NCI-H524 treated with DMSO at 0.1 percent for 48 hours (cell line): ENCODE measurements at places on chromosomes 12 and 14.

DNA sequence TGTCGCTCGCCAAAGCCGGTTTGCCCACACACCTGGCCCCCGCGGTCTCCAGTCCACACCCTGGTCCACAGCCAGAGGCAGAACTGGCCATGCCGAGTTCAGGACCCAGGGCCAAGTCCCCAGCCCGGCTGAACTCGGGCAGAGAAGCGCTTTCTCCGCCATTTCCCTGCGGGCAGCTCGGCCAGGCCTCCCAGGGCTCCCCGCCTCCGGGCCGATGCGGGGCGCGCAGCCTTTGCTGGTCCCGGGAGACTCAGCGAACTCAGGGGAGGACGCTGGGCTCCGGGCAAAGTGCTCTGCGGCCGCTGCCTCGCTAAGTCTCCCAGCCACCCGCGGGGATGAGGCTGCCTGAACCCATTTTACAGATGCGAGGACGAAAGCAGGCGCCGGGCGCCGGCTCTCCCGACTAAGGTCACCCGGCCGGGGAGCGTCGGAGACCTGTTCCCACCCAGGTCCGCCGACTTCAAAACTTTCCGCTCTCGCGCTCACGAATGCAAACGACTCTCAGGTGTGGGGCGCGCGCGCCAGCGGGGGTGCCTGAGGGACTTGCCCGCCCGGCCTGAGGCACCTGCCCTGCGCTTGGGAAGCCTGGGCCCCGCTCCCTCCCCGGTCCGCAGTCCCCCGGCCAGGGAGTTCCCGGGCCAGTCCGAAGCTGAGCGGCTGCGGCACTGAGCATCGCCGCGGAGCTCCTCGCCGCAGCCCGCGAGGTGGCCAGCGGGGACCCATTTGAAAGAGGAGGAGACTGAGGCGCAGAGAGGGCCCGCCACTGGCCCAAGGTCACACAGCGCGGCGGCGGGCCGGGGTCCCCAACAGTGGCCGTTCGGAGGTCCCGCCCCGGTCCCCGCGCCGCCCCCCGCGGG is 627 bp downstream of the TESC start:
- DNase-seq, result no peak

DNA sequence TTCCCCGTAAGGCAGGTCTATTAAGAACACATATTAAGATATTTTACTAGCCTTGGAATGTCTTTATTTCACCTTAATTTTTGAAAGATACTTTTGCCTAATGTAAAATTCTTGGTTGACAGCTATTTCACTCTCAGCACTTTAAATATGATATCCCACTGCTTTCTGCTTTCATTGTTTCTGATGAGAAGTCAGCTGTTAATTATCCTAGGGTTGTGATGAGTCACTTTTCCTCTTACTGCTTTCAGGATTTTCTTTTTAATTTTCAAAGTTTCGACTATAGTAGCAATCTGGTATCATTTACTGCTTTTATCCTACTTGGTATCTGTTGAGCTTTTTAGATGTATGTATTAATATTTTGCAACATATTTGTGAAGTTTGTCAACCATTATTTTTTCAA is 578.9 kb upstream of the ATP2B1 start:
- no peak for DNase-seq

GRCh38 chr14:92248696-92249095 is 74.3 kb upstream of the SLC24A4 start:
- DNase-seq, result no peak

DNA sequence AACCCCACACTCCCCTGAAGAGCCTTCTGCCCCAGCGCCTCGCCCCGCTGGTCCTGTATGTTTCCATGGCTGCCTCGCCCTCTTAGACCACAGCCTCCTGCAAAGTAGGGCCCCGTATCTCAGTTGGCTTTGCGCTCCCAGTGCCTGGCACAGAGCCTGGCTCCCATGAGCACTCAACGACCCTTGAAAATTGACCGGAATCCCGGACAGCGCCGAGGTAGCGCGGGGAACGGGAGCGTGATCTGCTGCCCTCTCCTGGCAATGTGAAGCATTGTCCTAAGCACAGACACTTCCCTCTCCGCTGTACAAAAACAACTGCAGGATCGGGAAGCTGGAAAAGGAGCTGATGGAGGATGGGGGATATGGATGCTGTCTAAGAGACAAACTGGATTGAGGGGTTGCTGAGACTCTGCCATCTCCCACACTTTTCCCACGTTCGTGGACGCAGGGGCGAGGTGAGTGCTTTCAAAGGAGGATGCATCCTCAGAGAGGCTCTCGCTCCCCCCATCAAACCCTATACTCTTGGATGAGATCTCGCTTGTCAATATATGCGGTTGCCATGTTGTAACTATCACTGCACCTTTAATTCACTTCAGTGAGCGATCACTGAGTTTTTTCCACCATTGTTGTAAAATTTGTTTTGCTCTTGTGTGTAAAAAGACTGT is 10.7 kb upstream of the FKBP4 start:
- peak; percentile 8 for DNase-seq

DNA sequence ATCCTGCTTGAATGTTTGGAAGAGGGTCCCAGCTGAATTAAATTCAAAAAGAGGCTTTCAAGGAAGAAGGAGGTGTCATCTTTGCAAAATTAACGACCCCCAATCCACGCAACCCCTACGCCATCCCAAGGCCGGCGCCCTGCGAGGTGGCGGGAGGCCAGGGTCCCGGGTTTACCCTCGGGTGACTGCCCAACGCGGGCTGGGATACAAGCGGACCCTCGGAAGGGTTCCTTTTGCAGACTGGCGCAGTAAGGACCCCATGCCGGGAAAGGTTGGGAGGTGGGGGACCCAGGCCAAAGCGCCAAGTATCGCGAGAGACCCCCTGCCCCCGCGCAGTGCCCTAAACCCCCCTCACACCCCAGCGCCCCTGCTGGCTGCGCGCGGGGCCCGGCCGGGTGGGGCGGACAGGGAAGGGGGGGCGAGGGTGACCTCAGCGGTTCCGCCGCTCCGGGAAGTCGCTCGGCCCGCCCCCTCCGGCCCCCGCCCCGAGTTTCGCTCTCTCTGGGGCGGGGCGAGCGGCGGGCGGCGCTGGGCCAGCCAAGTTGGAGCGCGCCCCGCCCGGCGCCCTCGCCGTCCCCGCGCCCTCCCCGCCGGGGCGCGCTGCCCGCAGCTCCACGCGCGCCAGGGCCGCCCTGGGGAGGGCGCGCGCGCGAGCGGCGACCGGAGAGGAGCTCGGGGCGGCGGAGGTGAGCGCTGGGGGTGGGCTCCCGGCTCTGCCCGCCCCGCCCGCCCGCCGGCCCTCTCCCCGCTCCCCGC is 708 bp upstream of the ZBTB42 start:
- DNase-seq, result no peak

DNA sequence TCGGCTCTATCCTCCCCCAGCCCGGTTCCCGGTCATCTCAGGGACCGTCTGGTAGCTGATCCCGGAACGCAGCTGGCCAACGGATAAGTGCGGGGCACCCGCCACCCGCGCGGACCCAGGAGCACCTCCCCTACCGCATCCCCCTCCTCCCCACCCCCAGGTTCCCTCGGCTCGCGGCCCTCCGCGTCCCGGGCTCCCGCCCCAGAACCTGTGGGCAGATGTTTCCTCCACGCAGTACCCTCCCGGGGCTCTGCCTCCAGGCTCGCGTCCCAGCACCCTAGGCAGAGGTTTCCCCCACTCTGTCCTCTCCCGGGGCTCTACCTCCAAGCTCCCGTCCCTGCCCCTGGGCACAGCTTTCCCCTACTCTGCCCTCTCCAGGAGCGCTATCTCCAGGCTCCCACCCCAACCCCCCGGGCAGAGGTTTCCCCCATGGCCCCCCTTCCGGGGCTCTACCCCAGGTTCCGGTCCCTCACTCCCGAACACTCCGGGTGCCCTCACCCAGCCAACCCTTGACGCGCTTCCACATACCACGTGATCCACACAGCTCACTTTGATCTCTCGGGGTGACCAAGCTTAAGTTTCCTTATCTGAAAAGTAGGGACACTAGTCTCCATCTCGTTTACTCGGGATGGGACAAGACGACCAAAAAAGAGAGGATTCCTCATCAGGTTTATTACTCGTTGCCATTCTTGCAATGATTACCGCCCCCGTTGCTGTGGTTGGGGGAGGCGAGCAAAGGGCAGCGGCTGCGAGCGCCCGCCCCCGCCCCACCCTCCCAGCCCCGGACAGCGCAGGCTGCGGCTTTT is at the start of gene CCDC38:
CCDC38 (minus strand) TSS at position 91 of the 806 bp plus-strand sequence. CDS start 6,105 bp downstream, outside the sequence.
- DNase-seq, result peak; percentile 60

- DNase-seq, result no peak
These were observed 108.0 kb upstream of the MAX start for GRCh38 chr14:65210118-65210821.

DNA sequence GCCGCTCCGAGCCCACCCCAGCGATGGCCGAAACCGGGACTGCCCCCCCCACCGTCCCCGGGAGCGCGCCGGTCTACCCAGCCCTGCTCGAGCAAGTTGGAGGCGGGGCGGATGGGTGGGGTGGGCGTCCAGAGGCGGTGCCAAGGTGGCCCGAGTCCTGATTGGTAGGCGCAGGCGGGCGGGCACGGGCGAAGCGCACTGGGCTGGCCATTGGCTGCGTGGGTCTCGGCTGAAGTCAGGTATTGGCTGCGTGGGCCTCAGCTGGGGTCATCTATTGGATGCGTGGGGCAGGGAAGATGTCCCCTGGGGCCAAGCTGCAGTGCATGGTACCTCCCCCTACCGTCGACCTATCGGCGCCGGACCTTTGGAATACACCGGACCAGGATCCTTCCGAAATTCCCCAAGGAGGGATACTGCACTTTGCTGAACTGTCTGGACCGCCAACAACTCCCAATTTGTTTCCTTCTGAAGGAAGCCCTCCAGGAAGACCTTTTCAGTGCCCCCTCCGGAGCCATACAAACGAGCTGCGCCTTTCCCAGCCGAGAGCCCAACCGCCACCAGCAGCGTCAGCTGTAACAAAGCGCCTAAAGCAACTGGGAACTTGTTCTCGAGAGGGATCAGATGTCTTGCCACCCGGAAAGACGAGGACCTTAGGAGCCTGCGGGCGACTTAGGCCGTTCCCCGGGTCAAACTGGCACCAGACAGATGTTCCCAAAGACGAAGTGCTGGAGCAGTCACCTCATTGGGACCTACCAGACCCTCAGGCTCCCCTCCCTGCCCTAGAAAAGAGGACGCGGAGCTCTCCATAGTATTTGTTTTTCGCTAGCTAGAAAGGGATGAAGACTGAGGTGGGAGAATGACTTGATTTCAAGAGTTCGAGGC is at the start of gene HOMEZ:
HOMEZ (minus strand) TSS at position 113 of the 882 bp plus-strand sequence. CDS start 180 bp downstream, outside the sequence.
- peak; percentile 98 for DNase-seq

DNA sequence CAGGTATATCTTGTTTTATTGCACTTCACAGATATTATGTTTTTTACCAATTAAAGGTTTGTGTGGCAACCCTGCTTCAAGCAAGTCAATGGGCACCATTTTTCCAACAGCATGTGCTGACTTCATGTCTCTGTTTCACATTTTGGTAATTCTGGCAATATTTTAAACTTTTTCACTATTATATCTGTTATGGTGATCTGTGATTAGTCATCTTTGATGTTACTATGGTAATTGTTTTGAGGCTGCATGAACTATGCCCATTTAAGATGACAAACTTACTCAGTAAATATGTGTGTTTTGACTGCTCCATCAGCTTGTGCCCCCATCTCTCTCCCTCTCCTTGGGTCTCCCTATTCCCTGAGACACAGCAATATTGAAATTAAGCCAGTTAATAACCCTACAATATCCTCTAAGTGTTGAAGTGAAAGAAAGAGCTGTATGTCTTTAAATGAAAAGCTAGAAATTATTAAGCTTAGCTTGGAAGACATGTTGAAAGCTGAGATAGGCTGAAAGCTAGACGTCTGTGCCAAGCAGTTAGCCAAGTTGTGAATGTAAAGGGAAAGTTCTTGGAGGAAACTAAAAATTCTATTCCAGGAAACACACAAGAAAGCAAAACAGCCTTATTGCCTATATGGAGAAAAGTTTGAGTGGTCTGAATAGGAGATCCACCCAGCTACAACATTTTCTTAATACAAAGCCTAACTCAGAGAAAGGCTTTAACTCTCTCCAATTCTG is 365.1 kb downstream of the ATP23 start:
- DNase-seq, result no peak

- DNase-seq, result no peak
These were observed 199.9 kb upstream of the FOXN3 start for GRCh38 chr14:89616852-89617341.

DNA sequence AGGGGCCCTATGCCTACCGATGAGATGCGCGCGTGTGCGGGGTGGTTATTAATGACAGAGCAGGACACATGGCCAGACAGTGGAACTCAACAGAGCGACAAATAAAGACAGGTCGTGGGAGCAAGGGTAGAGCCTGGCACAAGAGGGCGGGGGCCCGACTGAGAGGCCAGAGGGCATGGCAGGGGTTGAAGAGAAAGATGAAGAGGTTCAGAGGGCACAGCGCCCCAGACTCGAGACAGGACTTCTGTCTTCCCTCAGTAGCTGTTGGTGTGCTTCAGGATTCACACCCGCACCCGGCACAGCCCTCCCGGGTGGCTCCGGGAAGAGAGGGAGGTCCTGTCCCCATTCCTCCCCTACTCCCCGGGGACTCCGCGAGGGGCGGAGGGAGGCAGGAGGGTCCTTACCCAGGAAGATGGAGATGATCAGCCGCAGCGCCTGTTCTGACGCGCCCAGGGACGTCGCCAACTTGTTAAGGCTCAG is 366 bp downstream of the LPCAT3 start:
- peak; percentile 60 for DNase-seq

- no peak for DNase-seq
These were observed 19.0 kb upstream of the MSRB3 start for GRCh38 chr12:65259501-65259900.

- no peak for DNase-seq
These were observed 159.0 kb downstream of the PTPN11 start for GRCh38 chr12:112577473-112578329.

DNA sequence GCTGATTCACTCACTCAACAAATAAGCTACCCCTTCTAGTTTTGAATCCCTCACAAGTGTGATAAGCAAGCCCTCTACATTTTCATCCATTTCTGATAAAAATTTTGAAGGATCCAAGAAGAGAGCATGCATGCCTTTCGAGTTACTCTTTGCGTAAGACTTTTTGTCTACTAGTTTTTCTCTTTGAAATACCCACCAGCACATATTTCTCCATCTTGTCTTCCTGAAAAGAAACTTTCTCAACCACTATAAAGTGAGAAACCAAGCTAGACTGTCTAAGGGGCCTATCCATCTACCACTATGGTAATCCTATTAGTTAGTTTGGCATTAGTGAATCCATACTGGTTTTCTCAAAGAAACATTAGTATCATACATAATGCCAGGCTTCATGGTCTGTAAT is 56.9 kb downstream of the PARP11 start:
- DNase-seq, result no peak
